ENCODE measurements at places on chromosomes 16 and 17.

GRCh38 chr16:48330841-48331192, 54.4 kb downstream of the SIAH1 start:
- no peak for DNase-seq

DNA sequence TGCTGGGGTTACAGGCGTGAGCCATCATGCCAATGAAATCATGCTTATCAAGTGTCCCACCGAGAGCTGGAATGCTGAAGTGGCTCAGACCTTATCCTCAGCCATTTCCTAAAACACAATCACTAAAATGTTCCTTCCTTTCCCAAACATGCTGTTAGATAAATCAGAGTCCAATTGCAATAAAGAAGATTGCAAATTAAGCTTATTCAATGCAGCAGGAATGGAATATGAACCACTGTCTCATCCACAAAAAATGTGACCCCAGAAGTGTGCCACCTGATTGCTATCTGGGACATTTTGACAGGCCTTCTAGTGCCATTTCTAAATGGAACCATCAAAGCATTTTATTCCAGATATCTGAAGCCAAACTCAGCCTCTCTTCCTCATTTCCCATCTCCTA, 205.5 kb upstream of the CDH11 start:
- no peak for DNase-seq

DNA sequence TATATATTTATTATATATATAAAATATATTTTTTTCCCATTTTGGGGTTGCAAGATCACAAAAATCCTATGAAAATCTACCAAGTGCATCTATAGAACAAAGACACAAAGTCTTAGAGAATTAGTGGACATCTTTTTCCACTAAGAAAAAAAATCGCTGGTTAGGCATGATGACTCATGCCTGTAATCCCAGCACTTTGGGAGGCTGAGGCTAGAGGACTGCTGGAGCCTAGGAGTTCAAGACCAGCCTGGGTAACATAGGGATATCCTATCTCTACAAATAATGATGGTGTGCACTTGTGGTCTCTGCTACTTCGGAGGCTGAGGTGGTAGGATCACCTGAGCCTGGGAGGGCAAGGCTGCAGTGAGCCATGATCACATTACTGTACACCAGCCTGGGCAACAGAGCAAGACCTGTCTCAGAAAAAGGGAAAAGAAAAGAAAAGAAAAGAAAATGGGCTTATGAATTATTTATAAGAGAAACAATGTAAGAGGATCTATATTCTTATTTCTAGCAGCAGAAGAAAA, 185.1 kb upstream of the PSMD7 start:
- DNase-seq: no peak

GRCh38 chr17:38600906-38601305, 4.8 kb downstream of the SRCIN1 start:
- no peak for DNase-seq
